ENCODE measurements at places on chromosomes 1 and 21.

DNA sequence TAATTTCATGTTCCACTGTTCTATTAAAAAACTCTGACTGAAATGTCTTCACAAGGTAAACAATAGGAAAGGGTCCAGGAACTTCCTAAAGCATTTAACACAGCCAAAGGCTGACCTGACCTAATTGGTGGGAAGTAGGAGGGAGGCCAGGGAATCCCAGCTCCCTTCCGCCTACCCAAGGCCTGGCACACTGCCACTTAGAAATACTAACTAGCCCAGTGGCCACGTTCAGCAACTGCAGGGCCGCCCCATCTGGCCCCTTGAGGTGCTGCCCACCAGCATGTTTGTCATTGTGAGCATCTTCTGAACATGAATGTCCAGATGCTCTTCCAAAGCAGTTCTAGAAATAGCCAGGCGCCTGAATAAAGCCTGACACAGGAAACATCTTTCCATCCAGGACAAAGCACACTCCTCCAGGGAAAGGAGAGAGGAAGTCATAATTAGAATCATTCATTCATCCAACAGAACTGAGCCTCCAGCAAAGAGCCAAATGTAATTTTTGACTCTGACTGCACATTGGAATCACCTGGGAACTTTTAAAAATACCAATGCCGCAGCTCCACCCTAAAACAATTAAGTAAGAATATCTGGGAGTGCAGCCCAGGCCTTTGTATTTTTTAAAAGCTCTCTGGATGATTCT lies 44.6 kb upstream of the BCL9 start:
- DNase-seq: no peak

GRCh38 chr1:180588121-180588520 lies 29.4 kb downstream of the OVAAL start:
- DNase-seq: no peak

DNA sequence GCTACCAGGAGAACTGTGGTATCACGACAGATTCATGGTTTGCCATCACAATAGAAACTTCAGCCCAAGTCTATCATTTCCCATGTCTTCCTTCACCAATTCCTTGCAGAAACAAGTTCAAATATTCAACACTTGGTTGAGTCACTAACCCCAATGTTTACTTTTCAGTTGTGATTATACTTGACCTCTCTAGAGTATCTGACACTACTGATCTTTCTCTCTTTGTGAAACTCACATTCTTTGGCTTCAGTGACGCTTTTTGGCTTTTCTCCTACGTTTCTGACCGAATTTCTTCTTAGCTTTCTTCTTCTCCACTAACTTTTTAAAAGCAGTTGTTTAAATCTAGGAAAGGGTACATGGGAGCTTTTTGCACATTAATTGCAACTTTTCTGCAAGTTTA lies 48.8 kb upstream of the HMGB4 start:
- DNase-seq: peak; percentile 22

DNA sequence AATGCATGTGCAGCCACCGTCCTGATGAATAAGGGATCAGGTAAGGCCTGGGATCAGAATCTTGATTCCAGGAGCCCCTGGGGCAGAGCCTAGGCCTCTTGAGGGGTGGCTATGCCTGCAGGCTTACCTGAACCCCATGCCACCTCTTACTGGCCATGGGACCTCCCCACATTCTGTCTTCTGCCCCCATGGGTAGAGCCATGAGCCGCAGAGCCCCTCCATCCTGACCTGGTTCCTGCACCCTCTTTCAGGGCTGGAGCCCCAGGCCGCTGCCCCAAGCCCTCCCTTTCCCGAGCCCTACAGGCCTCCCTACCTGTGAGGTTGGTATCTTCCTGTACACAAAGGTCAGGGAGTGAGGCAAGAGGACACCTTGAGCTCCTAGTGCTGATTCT lies 120.8 kb downstream of the DMRTB1 start:
- DNase-seq: no peak

DNA sequence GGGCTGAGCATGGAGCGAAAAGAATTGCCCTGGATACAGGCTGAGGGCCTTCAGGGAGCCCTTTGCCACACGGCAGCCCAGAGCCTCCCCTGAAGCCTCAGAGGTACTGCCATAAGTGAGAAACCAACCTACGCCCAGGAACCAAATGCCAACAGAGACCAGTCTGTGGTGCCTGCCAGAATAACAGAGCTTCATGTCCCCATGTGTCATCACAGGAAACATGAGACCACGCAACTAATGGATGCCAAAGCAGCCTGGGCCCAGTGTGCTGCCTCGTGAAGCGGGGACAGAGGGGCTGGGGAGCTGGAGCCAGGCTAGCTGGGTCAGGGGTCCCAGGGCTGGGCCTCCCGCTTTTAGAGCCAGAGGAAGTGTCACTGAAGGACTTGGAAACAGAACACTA lies 18.7 kb upstream of the STUM start:
- no peak for DNase-seq

GRCh38 chr1:184324972-184325371 lies 61.9 kb upstream of the C1orf21 start:
- DNase-seq: no peak

DNA sequence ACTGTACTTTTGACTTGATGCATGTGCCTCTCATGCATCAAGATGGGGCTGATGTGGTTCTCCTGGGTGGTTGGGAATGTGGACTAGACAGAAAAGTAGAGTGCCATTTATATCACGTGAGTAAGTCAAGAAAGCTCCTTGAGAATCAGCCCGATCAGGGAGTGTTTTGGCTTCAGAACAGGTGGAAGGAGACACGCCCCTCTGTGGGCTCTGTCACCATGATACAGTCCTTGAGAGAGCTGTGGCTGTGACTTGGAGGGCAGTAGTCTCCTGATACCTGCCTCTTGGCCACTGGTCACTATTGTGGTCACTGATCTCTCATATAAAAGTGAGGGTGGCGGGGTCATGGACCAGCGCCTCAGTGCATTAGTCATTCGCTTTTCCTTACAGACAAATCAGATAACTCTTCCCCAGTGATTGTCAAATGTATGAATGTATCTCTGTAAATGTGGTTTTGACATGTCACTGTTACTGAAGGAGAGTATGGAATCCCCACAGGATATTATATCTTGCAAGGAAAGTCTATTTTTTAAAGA lies 8.9 kb upstream of the C4BPB start:
- DNase-seq: no peak

DNA sequence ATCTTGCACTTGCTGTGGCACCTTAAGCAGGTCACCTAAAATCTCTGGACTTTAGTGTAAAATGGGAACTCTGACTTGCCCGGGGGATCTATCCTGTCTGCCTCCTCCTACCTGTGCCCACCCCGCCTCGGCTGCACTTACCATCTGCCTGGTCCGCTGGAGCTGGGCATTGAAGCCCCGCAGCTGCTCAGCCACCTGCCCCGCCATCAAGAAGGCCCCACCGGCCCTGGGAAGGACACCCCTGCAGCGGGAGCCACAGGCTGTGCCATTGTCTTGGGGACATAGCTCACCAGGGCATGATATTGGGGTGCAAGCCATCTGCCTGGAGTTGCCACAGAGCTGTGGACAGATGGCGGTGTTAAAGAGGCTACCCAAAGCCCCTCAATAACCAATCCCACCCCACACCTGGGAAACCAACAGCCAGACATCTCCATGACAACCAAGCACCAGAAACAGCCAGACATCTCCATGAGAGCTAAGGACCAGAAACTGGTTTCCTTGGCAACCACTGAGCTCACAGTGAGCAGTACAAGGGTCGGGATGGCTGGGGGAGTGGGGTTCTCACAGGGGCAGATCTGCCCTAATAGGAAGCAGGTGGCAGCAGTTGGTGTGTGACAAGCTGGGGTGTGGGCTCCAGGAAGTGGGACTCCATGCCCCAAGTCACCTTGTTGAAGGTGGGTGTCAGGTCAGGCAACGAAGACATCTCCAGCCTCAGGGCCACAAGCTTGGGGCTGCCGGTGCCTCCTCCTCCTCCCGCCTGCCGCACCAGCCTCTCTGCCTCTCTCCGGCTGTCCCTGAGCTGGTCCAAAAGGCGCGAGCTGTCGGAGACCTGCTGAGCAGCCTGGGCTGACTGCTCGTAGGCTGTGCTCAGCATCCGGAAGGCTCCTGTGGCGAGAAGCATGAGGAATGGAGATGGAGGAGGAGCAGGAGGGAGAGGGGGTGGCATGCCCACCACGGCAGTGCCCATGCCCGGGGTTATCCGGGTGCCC lies 29.1 kb downstream of the LAMB3 start:
- no peak for DNase-seq

GRCh38 chr1:171286032-171286705 lies 27.8 kb upstream of the FMO4 start:
- peak; percentile 61 for DNase-seq

DNA sequence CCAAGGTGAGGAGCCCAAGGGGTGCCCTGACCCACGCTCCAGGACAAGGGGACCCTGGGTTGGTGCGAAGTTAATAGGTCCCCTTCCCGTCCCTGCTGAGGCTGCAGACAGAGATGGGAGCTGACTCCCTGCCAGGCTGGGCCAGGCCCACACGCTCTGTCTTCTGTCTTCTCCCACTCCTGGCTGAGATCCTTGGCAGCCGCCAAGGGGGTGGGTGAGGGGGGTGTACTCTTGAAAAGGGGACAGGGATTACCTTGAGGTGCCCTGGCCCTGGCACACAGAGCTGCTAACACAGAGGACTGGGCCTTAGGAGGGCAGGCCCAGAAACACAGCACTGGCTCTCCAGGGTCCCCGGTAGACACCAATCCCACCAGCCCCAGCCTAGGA lies 11.0 kb upstream of the CTRC start:
- DNase-seq: no peak

DNA sequence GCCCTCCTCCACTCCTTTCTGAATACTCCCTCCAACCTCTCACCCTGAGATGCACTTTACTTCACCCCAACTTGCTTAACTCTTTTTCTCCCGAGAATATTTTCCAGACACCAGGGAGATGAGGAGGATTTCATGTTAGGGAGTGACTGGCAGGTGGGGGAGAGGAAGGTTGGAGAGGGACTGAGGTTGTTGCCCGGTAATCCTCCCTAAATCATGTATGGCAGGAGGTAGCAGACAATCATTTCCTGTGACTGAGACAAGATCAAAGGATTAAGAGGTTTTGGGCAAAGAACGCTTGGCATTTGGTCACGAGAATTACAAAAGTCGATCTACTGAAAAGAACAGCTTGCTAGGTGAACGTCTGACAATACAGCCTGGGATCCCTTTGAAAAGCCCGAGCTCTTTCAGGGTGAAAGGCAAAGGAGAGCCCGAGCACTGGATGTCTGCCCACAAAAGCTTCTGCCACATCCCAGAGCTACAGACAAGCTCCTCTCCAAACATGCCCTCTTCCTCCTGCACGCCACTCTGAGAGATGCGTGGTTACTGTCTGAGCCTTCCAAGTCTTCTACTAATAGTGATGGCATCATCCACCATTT lies 154.1 kb downstream of the DAB1 start:
- DNase-seq: no peak

DNA sequence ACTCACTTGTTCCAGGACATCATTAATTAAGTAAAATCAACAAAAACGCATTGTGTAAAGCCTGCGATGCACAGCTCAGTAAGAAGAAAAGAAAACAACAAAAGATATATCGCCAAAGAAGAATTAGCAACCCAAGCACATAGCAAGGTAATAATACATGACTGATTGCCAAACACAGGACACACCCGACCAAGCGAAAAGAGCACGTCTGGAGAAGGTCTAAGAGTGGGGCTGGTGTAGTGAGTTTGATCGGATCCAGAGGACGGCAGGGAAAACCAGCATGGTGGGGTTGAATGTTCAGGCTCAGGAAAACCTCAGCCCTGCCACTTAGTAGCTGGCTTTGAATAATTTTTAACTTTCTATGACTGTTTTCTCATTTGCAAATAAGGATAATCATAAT lies 69.8 kb downstream of the JAK1 start:
- DNase-seq: peak; percentile 54

DNA sequence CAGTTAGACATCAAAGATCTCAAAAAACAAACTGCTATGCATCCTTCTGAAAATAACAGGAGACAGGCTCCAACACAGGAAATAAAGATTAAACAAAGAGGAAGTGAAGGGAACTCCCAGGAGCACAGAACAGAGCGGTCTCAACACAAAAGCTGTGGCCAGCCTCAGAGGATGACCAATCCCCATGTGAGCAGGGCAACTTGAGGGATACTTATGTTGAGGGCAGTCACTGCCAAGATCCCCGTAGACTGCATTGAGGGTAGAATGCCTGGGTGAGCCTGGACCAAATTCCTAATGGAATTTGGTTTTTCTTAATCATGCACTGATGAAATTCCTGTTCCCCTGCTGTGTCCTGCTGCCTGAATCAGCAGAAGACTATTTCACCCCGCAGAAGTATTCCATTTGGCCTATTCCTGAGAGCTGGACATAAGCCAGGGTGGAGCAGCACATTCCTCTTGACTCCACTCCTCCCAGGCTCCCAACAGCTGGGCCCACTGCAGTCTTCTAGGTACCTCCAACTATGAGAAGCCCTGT lies 49.0 kb downstream of the JAK1 start:
- DNase-seq: peak; percentile 91

DNA sequence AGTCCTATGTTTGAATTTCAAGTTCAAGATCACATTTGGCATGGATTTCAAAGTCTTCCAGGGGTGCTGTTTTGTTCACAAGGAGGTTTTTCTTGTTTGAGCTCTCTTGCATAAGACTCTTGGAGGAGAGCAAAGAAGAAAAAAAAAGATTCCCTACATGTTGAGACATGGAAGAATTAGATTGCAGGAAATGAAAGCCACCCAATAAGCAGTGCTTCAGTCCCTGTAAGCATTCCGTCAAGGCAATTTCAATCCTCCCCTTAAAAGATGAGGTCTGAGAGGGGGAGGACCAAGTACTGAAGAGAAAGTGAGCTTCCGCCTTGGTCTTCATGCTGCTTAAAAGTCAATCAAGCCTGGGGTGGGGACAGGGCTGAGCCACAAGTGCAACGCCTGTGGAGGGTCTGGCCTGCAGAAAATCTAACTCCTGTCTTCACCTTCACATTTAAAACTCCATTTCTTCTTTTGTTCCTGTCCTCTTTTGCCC lies 50.2 kb downstream of the LPAR3 start:
- DNase-seq: no peak

DNA sequence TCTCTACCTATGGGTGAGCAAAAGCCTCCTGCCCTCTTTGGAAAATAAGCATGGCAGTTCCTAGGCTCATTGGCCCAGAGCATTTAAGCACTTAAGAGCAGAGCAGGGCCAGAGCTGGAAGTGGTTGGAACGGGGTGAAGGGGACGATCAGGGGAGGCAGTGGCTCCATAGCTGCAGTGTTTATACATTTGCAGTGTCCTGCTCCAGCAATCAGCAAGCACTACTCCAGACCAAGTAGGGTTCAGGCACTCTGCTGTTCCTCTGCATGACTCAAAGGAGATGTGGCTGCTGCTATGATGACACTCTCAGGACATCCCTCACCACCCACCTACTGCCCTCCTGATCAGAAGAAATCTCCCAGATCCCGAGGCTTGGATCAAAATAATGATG lies 55.0 kb downstream of the TRABD2B start:
- peak; percentile 54 for DNase-seq

GRCh38 chr1:26016953-26017545 lies 4.5 kb upstream of the EXTL1 start:
- DNase-seq: no peak

DNA sequence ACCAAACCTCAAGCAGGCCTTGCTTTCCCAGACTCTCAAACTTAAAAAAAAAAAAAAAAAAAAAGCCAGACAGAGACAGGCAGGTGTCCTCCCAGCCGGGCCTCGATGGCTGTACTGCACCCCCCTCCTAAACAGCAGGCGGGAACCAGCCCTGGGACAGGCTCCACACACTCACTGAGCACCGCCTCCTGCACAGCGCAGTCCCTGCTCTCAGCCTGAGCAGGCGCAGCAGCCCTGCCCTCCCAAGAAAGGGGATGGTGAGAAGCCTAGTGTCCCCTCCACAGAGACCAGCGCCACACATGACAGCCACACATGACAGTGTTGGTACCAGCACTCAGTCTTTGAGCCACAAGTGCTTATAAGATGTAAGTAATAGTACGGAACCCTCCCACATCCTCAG lies 11.9 kb downstream of the MX2 start:
- DNase-seq: no peak
